NCI-H446 (cell line): ENCODE measurements at places on chromosomes 6 and 20.

- no peak for DNase-seq
These were observed 11.8 kb upstream of the KCNQ2 start for GRCh38 chr20:63484236-63484635.

DNA sequence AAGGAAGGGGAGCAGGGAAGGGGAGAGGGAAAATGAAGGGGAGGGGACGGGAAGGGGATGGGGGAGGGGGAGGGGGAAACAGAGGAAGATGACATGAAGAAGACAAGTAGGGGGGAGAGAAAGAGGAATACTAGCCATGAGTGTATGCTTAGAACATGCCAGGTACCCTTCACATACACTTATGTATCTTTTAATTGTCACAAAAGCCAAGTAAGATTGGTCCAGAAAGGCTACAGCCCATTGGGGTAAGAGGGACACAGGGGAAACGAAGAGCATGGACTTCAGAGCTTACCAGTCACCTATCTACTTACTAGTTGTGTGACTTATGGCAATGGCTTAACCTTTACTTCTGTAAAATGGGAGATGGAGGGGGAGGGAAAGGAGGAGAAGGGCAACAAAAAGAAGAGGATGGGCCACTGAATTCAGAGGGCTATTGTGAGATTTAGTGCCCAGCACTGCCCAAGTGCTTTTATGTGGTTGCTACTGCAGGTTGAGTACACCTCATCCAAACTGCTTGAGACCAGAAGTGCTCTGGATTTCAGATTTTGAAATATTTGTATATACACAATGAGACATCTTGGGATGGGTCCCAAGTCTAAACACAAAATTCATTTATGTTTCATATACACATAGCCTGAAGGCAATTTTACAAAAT, 90.3 kb downstream of the ARHGAP18 start:
- DNase-seq: no peak

GRCh38 chr6:137794516-137795201, 72.4 kb upstream of the TNFAIP3 start:
- no peak for DNase-seq

DNA sequence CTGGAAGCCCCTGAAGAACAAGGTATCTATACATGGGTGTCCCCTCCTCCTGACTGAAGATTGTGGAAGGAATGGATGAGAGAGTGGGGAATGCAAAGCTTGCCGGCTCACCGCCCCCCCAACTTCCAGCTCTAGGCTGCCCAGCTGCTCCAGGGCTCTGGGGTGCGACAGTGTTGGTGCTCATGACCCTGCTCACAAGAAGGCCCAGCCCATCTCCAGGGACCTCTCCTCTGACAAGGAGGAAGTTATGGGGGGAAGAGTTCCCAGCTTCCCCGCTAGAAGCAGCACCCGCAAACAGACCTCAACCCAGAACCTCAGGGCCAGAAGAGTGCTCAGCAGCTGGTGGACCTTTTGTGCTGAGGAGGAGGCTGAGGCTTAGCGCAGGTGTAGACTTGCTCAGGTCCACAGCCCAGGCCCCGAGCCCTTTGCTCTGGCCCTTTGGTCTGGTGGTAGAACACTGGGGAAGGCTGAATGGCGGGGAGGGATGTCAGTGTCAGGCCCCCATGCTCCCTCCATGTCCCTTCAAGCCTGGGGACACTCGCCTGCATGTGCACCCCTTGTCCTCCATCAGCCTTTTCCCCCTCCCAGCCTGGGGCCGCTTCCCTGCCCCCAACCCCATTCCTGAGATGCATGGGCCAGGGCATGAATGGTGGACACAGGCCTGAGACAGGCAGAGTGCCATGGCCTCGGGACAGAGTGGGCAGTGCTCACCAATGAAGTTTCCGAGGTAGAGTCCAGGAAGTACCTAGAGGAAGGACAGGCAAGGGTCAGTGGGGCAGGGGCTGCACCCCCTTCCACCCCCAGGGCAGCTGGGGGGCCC, 1.3 kb downstream of the DUSP15 start:
- DNase-seq: no peak

GRCh38 chr6:149464411-149464810, 20.4 kb downstream of the ZC3H12D start:
- DNase-seq: no peak

- DNase-seq: no peak
These were observed 7.5 kb upstream of the HRH3 start for GRCh38 chr20:62227591-62227976.

- DNase-seq: no peak
These were observed 368.5 kb downstream of the DOK5 start for GRCh38 chr20:54843865-54844264.

DNA sequence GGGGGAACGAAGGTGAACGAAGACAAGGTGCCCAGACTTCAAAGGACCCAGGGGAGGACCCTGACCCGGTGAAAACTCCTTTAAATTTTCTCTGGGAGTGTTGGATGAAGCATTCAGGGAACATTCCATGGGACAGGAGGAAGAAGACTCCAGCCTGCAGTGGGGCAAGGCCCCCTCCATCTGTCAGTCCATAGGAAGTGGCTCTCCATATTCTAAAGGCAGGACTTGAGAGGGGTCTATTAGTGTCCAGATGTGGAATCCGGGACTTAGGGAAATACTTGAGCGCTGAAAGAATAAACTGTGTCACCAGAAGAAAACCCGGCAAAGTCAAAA, 3.2 kb upstream of the BPIFA2 start:
- DNase-seq: no peak

DNA sequence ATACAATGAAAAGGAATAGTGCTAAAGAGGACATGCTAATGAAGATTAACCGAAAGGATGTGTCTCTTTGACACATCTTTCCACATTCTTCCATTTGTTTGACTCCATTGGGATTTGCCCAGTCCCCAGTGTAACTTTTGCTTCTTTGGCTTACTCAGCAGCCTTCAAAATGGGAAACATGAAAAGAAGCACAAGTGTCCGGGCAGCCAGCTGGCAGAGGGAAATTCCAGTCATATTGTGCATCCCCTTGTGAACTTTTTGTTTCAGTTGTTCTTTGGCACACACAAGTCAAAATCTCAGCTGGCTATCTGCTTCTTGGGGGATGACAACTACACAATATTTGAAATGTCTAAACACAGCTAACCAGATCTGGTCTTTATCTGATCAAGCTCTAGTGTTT, 157.4 kb downstream of the OGFRL1 start:
- peak; percentile 35 for DNase-seq

DNA sequence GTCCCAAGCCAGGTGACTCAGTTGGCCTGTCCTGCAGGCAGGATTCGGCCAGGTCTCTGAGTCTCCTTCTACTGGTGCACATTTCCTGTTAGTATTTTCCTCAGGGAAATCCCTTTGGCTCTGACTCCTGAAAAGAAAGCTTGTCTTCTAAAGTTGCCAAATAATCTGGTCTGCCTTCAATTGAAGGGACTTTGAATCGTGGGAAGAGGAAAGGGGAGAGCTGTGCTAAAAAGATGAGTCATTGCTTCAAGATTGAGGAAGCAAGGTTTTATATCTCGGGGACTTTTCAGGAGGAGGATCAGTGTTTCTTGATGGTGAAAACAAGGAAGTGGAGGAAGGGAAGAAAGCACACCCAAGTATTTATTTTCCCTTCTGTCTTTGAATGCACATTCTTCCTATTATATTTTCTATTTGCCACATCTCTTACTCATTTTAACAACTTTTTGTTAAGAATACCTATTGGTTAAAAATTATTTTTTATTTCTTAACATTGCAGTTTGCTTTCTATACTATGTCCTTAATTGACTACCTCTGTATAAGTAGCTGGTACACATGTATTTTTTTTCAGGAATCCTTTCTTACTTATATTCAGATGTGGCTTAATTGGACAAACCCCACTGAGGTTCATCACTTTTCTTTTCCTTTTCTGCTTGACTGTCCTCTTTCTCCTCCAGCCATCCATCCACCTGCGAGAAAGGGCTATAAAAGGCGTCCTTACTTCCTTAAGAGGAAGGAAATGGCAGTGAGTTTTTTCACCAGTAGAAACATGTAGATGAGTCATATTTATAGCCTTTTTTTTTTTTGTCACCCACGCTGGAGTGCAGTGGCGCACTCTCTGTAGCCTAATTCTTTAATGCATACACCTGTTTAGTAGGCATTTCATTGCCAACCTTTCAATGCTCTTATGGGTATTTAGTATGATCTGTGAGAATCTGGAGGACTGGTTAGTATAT, 15.0 kb upstream of the IFNGR1 start:
- DNase-seq: no peak

DNA sequence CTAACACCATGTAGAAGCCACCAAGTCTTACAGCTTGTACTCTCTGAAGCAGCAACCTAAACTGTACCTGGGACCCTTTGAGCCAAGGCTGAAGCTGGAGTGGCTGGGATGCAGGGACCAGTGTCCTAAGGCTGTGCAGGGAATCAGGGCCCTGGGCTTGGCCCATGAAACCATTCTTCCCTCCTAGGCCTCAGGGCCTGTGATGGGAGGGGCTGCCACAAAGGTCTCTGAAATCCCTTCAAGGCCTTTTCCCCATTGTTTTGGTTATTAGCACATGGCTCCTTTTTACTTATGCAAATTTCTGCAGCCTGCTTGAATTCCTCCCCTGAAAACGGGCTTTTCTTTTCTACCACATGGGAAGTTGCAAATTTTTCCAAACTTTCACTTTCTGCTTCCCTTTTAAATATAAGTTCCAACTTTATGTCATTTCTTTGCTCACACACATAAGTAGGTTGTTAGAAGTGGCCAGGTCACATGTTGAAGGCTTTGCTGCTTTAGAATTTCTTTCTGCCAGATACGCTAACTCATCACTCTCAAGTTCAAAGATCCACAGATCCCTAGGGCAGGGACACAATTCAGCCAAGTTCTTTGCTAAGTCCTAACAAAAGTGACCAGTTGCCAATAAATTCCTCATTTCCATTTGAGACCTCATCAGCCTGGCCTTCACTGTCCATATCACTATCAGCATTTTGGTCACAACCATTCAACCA, 28.2 kb upstream of the ATXN1 start:
- DNase-seq: no peak

DNA sequence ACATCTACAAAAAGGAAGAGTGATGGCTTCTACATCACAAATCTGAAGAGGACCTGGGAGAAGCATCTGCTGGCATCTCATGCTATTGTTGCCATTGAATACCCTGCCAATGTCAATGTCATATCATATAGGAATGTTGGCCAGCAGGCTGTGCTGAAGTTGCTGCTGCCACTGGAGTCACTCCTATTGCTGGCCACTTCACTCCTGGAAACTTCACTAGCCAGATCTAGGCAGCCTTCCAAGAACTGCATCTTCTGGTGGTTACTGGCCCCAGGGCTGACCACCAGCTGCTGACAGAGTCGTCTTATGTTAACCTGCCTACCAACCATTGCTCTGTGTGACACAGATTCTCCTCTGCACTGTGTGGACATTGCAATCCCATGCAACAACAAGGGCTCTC, 111.8 kb downstream of the PERP start:
- no peak for DNase-seq

- DNase-seq: no peak
These were observed 92.0 kb upstream of the PRDM1 start for GRCh38 chr6:105994118-105994590.

- no peak for DNase-seq
These were observed 13.3 kb downstream of the APMAP start for GRCh38 chr20:24979036-24979960.

- no peak for DNase-seq
These were observed 86.0 kb downstream of the SAMD3 start for GRCh38 chr6:130136798-130137197.

GRCh38 chr6:117448732-117449485, 23.2 kb upstream of the ROS1 start:
- DNase-seq: no peak

DNA sequence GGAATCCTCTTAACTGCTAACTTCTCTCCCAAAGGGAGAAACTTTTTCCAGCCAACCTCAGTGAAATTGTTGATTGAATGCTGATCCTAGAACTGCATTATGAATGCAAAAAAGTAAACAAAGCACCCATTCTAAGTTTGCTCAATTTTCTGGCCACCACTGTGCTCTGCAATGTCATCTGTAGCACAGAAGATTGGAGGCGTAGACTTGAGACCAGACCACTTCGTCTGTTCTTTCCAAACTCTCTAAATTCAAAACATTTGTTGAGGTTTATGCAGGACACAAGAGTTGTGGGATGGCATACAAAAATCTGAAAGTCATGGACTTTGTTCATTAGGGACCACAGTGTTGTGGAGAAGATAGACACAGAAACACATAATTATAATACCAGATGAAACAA, 11.1 kb upstream of the TSPYL1 start:
- no peak for DNase-seq

DNA sequence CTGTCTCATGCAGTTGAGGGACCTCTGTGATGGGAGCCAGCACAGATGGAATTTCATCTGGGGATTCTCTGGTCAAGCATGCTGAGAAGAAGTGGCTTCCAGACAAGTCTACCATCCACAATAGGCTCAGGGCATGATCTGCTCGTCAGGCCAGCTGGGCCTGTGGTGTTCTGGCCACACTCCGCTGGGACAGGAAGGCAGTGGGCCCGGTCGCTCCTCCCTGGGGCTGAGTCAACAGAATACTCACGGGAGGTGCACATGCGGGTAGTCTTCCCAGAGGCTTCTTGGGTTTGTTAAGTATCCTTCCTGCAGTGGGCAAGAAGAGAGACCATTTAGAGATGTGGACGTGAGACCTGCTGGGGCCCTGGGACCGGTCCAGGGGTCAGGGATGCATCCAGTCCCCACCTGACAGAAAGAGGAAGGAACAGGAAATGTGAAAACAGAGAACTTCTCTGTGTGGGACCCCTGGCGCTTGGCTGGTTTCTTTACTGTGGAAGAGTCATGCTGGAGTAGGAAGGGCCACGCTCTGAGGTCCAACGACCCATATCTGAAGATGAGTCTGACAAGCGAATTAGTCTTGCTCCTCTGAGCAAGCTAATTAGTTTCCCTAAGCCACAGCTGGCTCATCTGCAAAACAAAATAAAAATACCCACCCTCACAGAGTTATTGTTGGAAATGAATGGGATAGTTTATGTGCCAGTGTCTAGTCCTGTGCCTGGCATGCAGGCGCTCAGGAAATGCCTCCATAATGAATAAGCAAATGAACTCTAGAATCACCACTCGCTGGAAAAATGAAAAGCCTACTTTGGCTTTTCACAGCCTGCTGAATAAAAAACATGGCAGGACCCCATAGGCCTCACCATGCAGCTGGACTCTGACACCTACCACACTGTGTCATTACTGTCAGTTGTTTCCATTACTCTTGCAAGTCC, 67.3 kb downstream of the TRAM2 start:
- DNase-seq: no peak
